ENCODE measurements at places on chromosomes 3 and 15.

- DNase-seq: no peak
Observed at GRCh38 chr15:62957130-62957529, 85.4 kb upstream of the TPM1 start.

DNA sequence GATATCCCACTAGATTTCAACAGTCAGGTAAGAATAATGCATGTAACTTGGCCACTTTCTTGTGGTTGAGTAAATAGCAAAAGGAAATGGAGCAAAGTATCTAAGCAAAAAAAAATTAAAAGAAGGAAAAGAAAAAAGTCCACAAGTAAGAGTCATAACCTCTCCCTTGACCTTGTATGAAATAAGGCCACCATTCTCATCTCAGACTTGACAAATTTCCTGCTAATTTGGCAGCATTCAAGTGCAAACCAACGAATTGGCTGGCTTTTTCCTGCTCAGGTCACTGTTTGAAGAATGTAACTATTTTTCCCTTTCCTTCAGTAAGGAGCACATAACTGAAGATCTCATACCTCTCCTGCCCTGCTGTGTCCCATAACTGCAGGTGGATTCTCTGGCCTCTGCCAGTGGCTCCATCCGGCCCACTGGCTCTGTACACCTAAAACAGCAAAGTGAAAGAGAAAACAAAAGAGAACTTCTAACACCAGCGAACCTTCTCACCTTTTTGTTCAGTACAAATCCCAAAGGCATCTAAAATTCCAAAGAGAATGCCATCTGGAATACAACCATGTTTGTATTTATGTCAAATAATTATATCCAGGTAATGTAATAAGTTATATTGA, 33.4 kb upstream of the RSL24D1 start:
- DNase-seq: no peak

DNA sequence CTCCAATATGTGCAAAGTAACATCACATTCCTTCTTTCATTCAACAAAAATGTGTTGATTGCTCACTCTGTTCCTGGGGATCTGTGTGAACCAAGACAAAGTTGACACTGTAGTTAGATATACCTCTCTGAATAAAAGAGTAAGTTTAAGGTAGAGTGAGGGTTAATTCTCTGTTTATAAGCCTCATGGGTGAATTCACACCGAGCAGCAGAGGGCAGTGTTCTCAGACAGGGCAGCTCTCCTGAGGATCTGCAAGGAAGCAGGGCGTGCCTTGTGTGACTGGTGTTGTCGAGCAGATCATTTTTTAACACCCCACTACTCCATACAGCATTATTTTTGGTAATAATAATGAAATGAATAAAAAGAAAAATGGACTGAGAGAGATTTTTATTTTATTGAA, 34.4 kb downstream of the PAQR9 start:
- DNase-seq: no peak

GRCh38 chr3:164748626-164749025, 329.7 kb downstream of the SI start:
- no peak for DNase-seq

- no peak for DNase-seq
Observed at GRCh38 chr3:62923066-62923465, 47.9 kb upstream of the CADPS start.

DNA sequence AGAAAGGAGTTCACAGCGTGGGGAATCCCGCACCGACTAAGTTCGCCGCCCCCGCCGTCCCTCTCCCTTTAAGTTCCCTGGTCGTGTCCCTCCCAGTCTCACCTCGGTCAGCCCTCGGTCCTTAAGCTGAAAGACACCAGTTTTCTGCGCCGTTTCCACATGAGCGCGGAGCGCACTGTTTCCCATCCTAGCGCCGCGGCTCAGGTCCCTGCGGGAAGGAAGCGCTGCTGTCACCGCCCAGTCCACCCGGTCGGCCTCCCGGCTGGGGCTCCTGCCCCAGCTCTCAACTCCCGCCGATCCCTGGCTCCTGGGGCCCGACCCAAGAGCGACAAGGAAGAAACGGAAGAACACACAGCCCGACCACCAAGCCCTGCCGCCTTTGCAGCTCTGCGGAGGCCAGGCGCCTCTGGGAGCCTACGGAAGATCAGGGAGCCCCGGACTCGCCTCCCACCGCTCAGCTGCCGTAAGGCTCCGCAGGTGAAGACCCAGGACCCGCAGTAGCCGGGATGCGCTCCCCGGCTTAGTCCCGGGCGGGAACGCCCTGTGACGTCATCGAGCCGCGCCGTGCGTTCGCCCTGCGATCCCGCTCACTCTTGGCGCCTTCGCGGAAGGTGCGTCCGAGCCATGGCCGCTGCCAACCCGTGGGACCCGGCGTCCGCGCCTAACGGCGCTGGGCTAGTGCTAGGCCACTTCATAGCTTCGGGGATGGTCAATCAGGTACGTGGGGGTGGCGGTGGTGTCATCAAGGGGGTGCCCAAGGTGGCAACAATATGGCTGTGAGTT, at the start of the genes HAUS2 and LRRC57:
TSS of gene HAUS2 (plus strand) at position 590 of the 783 bp plus-strand sequence. CDS start at position 625, 35 bp downstream.
TSS of gene LRRC57 (minus strand) at position 545 of the 783 bp plus-strand sequence. CDS start at position 186, 359 bp downstream.
- DNase-seq: peak; percentile 81

GRCh38 chr3:84510007-84510406, 448.8 kb upstream of the CADM2 start:
- no peak for DNase-seq

DNA sequence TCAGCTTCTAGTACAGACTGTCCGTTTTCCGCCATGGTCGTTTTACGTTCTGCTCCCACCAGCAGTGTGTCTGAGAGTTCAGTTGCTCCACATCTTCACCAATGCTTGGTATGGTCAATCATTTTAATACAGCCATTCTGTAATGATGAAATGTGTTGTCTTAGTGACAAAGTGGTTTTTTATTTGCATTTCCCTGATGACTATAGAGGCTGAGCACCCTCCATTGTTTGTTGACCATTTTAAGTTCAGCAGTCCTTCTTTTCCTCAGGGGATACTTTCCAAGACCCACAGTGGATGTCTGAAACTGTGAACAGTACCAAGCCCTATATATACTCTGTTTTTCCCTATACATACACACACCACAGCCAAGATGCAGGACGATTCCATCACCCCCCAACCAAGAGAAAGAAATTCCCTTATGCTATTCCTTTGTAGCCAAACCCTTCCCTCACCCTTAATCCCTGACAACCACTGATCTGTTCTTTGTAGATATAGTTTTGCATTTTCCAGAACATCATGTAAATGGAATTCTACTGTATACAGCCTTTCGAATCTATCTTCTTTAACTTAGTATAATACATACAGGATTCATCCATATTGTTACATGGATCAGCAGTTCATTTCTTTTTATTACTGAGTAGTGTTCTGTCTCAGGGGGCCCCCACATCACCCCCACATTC, 55.9 kb downstream of the C3orf20 start:
- no peak for DNase-seq

DNA sequence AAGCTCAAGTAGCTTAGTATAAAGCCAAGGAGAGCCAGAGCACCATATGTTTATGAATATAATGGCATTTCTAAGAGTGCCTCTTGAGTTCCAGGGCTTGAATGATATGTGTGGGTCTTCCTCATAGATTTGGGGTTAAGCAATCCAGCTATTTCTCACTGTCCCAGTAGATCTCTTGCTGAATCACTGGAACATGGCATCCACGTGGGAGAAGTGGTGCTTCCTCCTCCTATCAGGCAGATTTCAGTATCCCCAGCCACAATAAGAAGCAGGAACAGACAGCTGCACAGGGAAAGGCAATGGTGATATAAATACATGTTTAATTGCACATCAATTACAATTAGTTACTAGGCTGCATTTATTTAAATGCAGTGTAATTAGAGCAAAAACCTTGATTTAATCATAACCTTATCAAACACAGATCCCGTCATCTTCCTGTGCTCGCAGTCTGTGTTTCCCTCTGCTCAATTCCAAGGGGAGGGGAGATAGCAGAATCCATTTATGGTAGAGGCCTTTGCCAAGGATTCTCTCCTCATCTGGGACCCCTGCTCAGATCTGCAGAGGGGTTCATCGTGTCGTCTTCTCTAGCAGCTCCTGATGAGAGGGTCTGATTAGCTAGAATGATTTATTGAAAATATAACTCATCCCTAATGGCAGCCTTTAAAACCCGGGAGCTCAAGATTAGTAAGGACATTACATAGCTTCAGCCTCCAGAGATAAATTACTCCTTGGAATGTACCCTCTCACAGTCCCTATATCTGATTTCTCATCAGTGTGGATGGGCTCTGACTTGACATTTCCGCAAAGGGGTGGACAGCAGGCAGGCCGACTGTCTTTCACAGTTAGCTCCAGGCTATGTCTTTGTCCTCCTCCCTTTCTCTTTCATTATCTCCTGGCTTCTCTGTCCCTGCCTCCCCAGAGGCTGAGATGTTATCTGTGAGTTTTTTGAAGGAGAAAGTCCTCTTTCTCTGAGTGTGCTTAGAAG, 775.9 kb downstream of the AGBL1 start:
- DNase-seq: no peak

GRCh38 chr15:101099183-101099582, 152.7 kb downstream of the CHSY1 start:
- DNase-seq: no peak

- DNase-seq: no peak
Observed at GRCh38 chr3:45387636-45388348, 584 bp upstream of the LARS2 start.

DNA sequence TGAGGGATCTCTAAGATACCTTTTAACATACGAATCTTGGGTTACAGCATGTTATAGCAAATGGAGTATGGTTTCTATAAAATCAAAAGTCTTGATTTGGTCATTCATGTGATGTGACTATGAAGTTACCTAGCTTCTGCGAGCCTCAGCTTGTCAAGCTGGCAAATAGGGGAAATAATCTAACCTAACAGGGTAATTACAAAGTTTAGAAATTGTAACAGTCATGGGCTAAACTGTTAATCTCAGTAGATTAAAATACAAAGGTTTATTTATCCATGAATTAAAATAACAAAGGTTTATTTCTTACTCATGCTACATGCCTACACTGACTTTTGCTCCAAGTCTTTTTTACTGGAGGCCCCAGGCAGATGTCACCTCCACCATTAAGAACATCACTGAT, 359.1 kb downstream of the CLSTN2 start:
- no peak for DNase-seq

GRCh38 chr3:172709774-172710663, 848 bp downstream of the NCEH1 start:
- no peak for DNase-seq

GRCh38 chr3:105719791-105720190, 149.0 kb downstream of the CBLB start:
- DNase-seq: no peak

GRCh38 chr3:11995120-11995519, 9.1 kb upstream of the SYN2 start:
- no peak for DNase-seq

GRCh38 chr3:56096999-56097398, 371.3 kb downstream of the ERC2 start:
- DNase-seq: no peak

- no peak for DNase-seq
Observed at GRCh38 chr3:43425829-43426228, 139.5 kb downstream of the SNRK start.

DNA sequence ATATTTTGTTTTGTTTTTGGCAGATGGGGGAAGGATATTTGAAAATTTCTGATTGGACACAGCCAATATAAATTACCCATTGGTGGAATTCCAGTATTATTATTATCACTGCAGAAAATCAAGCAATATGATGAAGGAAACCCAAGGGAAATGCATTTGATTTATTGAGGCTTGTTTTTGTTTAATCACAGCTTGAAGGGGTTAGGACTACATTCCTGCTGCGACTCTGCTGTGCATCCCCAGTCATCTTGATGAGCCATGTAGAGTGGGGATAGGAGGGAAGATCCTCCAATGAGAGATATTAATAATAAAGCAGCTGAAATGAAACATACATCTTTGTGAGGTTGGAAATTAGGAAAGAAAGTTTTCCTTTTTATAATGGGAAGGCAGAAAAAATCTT, 208.6 kb downstream of the GAP43 start:
- DNase-seq: no peak

- no peak for DNase-seq
Observed at GRCh38 chr15:56281145-56281544, 37.5 kb upstream of the RFX7 start.

DNA sequence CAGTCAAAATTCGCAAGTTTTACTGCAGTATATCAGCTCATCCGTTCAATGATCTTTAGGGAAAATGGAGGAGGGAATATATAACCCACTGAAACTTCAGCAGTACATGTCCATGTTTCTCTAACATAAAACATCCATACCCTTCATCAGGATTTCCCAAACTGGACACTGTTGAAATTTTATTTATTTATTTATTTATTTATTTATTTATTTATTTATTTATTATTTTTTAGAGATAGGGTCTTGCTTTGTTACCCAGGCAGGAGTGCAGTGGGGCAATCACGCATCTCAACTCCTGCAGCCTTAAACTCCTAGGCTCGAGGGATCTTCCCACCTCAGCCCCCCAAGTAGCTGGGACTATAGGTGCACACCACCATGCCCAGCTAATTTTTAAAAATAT, 14.8 kb upstream of the HLTF start:
- DNase-seq: no peak

DNA sequence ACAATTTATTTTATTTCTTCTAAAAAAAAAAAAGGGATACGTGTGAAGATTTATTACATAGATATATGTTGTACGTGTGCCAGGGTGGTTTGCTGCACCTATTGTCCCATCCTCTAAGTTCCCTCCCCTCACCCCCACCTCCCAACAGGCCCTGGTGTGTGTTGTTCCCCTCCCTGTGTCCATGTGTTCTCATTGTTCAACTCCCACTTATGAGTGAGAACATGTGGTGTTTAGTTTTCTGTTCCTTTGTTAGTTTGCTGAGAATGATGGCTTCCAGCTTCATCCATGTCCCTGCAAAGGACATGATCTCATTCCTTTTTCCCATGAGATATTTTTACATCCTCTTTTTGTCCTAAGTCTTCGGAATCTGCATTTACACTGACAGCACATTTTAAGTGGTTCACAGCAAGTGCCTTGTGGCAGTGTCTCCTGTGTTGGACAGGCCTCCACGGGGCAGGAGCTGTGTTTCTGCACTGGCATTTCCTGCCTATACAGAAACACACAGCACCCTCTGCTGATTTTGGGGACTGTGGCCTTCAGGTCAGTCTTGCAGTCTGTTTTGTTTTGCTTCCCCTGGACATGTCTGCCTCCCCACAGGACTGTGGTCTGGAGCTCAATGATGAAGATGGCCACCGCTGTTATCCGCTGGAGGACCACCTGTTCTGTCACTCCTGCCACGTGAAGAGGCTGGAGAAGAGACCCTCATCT, 12.7 kb upstream of the SACM1L start:
- no peak for DNase-seq

DNA sequence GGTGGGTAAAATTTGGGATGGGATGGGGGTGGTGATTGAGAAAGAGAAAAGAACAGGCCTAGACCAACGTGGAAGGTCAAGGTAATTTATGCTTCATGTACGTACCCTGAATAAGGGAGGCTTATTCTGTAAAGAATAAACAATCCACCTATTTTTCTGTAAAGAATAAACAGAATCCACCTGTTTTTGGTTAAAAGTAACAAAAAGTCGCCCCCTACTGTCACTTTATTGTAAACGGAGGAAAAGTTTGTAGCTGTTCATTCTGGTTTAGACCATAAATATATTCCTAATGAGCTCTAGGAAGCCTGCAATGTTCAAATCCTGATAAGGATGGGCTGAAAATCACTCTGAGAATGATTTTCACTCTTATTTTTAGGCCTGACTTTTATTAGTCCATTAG, 23.5 kb upstream of the SQOR start:
- no peak for DNase-seq

- no peak for DNase-seq
Observed at GRCh38 chr3:43217633-43218032, 68.7 kb upstream of the SNRK start.
